ENCODE measurements at places on chromosomes 12 and 14.

GRCh38 chr12:1422604-1423315 is 171.6 kb downstream of the FBXL14 start:
- DNase-seq = no peak

- no peak for DNase-seq
Measured at GRCh38 chr12:57887631-57888408, 41.3 kb upstream of the CTDSP2 start.

DNA sequence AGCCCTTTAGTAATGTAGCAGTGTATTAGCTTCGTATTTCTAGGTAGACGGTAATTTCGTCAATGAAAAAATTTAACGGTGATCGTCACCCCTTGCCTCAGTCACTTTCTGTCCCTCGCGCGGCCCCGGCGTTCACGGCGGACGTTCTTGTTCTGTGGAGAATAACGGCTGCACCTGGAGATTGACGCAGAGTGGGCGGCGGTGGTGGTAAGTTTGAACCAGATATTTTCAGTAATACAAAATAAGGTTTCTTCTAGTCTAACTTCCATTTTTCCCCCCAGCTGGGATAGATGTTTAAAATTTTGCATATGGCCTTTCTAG is 341 bp downstream of the ZNF10 start:
- DNase-seq = no peak

DNA sequence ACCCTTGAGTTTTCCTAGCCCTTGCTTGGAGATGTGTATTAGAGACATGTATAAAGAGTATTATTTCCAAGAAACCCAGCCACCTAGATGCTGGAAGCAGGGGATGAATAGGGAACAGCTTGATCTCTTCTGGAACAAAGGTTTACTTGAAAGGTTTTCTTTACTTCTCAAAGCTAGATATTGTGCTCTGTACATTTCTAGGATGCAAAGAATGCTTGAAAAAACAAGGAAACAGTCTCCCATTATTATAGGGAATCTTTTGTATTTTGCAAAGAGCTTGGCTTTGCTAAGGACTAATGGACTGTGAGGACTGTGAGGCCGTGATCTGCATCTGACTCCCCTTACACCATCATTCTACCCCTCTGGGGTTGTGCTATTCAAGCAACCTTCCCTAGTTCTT is 77.9 kb downstream of the PRICKLE1 start:
- DNase-seq = no peak

- no peak for DNase-seq
Measured at GRCh38 chr12:59396519-59396918, 199.3 kb upstream of the SLC16A7 start.

DNA sequence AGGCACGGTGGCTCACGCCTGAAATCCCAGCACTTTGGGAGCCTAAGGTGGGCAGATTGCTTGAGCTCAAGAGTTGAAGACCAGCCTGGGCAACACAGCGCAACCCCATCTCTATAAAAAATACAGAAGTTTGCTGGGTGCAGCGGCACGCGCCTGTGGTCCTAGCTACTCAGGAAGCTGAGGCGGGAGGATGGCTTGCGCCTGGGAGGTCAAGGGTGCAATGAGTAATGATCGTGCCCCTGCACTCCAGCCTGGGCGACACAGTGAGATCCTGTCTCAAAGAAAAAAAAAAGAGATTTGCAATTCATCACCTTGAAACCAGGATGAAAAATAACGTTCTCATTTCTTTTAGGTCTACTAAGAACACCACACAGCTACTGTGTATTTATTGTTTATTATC is 4.0 kb downstream of the STX2 start:
- DNase-seq = no peak

DNA sequence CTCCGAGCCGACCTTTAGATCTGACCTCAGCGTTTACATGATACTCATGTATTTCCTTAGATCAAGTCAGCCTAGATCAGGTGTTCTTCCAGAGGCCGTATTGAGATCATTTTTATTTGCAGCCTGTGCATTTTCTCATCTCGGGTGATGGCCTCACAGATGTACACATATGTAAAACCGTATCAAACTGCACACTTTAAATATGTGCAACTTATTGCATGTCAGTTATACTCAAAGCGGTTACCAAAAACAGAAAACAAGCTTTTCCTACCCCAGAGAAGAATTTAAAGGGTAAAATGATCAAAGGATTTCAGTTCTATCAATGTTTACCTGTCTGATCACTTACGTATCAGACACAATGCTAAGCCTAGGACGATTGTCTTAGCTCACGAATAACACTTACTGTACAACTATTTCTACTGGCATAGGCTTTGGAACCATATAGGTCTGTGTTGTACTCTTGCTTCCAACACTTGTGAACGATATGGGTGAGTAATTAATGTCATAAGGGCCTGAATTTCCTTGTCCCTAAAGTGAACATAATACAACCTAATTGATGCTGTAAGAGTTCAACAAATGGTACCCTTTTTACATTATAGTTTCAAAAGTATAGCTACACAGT is 628 bp upstream of the LLPH start:
- DNase-seq = no peak

GRCh38 chr14:88849716-88850115 is 25.3 kb downstream of the TTC8 start:
- DNase-seq = no peak

GRCh38 chr12:112998987-112999767 is 20.9 kb downstream of the OAS2 start:
- no peak for DNase-seq

- DNase-seq = no peak
Measured at GRCh38 chr12:51322452-51322851, 1.5 kb downstream of the BIN2 start.

DNA sequence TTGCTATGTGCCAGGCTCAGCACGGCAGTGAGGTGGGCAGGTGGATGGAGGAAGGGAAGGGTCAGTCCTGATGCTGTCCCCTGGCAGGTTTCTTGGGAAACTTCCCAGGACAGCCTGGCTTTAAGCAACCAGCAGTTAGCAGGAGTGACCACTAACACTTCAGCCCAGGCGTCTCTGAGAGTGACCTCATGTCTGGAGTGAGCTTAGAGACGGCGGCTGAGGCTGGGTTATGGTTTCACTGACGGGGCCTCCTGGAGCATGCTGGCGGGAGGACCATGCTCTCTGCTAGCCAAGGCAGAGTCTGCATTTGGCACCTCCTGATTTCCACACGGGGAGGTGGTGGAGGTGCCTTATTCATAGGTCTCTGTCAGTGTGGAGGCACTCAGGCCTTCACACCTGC is 2.5 kb downstream of the HHIPL1 start:
- DNase-seq = no peak

DNA sequence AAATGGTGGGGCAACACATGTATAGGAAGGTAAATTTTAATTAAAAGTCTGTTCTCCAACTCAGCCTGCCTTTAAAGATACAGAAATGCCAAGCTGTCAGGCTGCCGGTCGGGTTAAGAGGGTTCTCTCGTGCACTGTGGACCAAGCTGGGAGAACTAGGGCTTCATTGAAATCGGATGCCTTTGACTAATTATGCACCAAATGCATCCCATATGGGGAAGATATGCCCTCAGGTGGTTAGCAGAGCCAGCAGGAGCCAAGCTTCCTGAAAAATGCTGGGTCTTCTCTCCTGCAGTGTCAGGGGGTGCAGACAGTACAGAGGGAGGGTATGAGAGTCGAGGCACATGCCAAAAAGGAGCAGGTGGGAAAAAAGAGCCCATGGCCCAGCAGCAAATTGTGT is 236.1 kb downstream of the CACNA1C start:
- DNase-seq = no peak

GRCh38 chr14:37369425-37369824 is 171.7 kb downstream of the MIPOL1 start:
- no peak for DNase-seq

- no peak for DNase-seq
Measured at GRCh38 chr14:68526512-68527091, 266.3 kb downstream of the ZFP36L1 start.

Data from activated CD8-positive, alpha-beta memory T cell treated with anti-CD3 and anti-CD28 coated beads for 48 hours (primary cell).